ENCODE measurements at places on chromosomes 16 and 17.

DNA sequence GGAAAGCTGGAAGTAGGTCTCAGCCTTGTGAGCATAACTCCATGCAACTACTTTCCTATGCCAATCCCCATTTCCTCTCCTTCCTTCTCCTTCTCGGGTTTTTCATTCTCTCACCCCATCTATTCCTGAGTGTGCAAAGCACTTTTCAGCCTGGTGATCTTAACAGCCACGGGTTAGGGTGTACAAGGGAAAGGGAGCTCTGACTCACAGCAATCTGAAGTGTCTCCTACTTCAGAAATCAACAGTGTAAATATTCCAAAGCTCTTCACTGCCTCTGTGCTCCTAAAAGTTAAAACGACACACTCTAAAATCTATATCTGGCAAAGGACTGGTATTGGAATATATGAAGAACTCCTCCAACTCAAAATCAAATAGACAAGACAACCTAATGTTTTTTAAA lies 268.0 kb upstream of the IRX3 start:
- no peak for DNase-seq

GRCh38 chr16:67155295-67156142 lies 4.2 kb downstream of the TRADD start:
- peak; percentile 82 for DNase-seq

GRCh38 chr16:3662601-3663000 lies 8.1 kb downstream of the DNASE1 start:
- DNase-seq: no peak

DNA sequence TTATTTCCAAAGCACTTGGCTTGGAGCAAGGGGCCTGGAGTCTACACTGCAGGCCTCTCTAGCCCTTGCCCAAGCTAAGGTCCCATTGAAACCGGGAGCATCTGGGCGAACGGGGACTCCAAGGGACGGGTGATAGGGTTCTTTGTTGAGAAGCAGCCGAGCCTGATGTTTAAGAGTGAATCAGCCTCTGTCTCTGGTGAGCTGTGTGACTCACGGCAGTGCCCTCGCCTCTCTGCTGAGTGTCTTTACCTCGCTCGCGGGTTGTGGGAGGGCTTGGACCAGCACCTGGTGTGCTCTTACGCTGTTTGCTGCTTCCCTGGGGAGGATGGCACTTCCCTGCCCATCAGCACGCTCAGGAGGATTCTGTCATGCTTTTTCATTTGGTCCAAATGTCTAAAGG lies 1.3 kb downstream of the HGS start:
- DNase-seq: no peak

GRCh38 chr16:928526-928925 lies 42.3 kb downstream of the LMF1 start:
- DNase-seq: no peak

DNA sequence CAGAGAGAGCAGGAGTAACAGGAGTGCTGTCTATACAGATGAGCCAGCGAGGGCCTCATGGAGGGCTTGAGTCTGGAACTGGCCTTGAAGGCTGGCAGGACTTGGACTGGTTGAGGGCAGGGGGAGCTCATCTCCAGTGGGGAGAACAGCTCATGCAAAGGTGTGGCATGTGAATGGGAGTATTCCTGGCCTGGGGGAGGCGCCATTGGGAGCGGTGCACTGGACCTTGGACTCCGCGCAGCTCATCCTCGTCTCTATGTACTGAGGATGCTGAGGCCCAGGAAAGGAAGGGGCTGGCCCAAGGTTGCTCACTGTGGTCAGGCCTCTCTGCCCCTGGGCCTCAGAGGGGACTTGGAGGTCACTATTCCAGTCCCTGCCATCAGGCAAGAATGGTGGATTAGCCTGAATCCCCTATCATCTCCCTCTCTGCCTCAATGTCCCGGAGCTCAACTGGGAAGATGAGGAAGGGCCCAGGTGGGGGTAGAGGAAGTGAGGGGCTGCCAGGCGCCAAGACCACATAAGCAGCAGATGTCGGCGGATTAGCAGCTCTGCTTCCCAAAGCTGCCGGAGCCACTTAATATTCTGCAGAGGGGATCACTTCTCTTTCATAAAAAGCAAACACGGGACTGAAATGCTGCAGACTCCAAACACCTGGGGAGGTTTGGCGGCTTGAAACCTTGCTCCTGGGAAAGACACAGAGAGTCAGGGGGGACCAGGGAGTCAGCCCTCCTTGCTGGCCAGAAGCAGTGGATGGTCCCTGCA lies 88.9 kb downstream of the SDK2 start:
- no peak for DNase-seq

GRCh38 chr17:71530248-71530647 lies 590.6 kb upstream of the SOX9 start:
- DNase-seq: no peak

- no peak for DNase-seq
These were observed 160.6 kb upstream of the RPL38 start for GRCh38 chr17:74042744-74043486.

Measured in CD4-positive, alpha-beta T cell treated with Interleukin-10 for 1 hour (primary cell).